ENCODE measurements at places on chromosomes 6 and 20. TPM values are rescaled to one million over a fixed set of nuclear protein-coding genes. Genes with fewer than 3 reads are reported as not detected.

- DNase-seq = no peak
Observed at GRCh38 chr20:32473231-32474008, 111.7 kb downstream of the NOL4L start.

The RIPPLY2 gene
- not detected for total RNA-seq

The THBS2 gene
- total RNA-seq = not detected

DNA sequence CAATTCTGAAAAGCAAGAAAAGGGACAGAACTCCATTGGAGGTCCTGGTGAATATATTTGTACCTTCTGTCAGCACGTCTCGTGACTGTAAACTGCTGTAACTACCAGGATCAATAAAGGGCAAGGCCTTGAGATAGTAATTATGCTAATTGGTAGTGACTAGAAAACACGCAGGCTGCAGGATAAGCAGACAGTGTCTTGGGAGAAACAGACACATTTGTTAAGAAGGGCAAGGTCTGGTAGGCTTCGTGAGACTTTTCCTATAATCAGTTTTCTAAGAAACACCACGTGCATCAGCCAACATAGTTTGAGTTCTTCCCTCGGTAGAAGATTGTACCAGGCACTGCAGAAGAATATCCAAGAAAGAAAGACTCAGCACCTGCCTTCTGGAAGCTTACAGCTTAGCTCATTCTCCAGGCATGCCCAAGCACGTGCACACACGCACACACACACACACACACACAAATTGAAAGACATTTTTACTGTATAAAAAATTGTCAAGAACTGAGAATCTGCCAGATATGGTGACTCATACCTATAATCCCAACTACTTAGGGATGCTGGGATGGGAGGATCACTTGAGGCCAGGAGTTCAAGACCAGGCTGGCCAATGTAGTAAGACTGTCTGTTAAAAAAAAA lies 167.0 kb upstream of the SASH1 start:
- DNase-seq = no peak

DNA sequence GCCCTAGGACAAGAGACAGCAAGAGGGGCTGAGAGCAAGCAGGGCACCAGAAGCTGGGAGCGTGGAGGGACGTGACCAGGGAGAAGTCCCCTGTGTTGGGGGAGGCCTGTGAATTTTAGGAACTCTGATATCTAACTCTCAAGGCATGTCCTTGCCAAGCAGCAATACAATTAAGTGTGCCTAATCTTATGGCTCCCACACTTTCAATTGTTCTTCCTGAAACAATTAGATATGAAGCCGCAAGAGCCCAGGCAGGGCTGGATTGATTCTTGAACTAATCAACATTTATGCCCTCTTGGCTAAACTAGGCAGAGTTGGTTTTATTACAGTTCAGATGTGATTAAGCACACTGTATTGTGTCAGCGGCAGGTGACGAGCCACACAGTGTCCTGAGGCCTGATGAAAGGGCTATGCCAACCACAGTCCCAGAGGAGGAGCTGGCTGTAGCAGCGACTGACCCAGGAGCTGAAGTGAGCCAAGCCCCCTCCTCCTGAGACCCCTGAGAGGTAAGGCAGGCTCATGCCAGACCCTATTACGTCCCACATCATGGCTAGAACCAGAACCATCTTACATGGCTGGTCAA lies 4.2 kb upstream of the MAVS start:
- no peak for DNase-seq

- no peak for DNase-seq
Observed at GRCh38 chr6:65081756-65082155, 625.3 kb downstream of the EYS start.

GRCh38 chr20:47362361-47363219 lies 6.1 kb upstream of the ZMYND8 start:
- DNase-seq = no peak

The ADGRF4 gene
- total RNA-seq = not detected

- no peak for DNase-seq
Observed at GRCh38 chr6:126103993-126104392, 117.7 kb downstream of the TRMT11 start.

DNA sequence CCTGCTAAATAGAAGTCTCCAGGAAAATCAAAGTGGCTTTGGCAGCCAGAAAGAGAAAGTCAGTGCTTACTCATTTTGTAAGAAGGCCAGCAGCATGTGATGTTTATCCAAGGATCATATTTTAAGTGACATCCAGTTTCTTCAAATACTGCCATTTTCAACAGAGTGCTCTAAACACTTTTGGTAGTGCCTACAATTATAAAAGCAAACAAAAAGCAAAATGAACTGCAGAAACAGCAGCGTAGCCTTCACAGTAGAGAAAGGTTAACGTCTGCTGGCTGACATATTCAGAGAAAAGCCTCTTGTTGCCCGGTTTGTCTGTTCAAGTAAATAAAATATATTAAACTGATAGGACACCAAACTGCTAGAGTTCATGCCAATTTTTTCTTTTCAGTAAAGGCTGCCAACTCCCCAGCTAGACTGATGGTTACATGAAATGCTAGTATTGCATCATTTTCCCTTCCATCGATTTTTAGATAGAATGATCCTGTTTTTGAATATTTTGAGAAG lies 705.7 kb upstream of the SLC35B3 start:
- no peak for DNase-seq

DNA sequence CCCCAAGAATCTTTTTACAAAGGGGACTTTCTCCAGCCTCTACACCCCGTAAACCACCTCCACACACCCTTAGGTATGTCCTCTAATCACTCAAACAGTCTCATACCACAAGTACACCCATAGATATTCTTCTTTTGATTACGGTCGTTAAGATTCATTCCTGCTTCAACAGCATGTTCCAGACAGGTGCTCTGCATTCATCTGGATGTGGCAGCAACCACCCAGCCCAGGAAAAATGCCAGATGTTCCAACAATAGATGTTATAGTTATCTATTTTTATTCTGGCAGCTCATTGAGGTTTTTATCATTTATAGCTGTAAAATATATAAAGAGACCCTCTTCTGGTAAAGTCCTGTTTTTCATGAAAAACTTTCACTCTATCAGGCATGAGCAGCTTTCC lies 60.7 kb downstream of the SIM1 start:
- DNase-seq = no peak

The CD109 gene
- 0.25 TPM for total RNA-seq

The OR2J1 gene
- not detected for total RNA-seq

DNA sequence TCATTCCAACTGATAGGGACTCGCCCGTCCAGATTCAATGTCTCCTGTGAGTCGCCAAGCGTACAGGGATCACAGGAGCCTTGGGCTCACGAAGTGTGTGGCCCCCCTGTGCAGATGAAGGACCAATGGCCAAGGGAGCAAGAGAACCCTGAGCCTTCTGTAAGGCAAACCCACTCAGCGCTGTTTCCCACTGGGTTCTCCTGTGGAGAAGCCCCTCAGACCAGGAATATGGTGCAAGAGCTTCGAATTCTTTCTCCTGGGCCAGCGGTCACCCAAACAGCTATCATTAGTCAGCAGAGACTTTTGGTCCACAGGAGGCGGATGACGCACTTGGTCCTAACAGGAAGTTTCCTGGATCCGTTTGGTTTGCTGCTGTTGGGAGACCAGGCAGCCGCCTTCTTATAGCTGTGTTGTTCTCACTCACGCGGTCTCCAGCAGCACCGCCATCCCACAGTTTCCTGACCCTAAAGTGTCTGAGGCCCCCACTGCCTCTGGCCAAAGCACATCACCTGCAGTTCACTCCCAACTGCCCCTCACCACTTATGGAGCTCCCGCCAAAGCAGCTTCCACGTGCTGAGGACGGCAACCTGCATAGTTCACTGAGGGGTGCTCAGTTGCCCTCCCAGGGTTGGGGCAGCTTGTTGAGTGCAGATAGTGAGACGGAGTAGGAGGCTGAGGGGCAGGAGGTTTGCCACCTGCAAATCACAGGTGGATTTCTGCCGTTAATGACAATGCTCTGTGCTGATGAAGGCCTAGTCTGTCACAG lies 268.6 kb downstream of the ERMARD start:
- DNase-seq = no peak

The FILIP1 gene
- 0.06 TPM for total RNA-seq

The DUSP15 gene
- total RNA-seq = not detected

- no peak for DNase-seq
Observed at GRCh38 chr6:95529762-95530161, 47.6 kb upstream of the MANEA start.

DNA sequence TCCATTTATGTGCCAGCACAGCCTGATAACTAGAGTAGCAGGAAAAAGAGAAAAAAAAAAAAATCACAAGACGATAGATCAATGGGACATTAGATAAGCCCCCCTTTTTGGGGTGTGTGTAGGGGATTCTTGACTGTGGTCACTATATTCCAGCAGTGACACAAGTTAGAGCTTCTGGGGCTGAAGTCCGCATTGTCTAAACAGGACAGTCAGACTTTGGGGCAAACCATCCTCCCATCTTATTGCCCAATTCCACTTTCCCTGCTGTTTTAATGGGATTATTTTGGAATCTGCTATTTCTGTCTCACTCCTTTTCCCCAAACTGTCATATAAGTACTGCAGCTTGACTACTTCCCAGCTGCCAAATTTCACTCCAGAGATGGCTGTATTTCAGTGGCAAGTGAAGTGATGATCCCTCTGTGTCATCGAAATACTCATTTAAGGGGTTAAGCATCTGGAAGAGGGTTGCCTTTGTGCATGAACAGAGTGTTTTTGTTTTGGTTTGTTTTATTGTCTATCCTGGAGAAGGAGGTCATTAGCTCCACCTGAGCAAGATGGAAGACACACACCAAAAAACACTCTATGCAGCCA lies 182.5 kb downstream of the ATXN1 start:
- DNase-seq = no peak

The SLC22A16 gene
- not detected for total RNA-seq

GRCh38 chr6:35511562-35511941 lies 1.1 kb downstream of the TULP1 start:
- no peak for DNase-seq

GRCh38 chr6:1606780-1607515 lies 2.8 kb upstream of the FOXC1 start:
- DNase-seq = no peak

GRCh38 chr6:38480036-38480435 lies 159.7 kb downstream of the BTBD9 start:
- DNase-seq = no peak

- no peak for DNase-seq
Observed at GRCh38 chr20:59787538-59787890, 145.9 kb downstream of the SYCP2 start.

GRCh38 chr20:18255526-18255925 lies 32.8 kb upstream of the ZNF133 start:
- DNase-seq = no peak

The BPIFB1 gene
- not detected for total RNA-seq

GRCh38 chr20:10412591-10413408 lies 21.2 kb downstream of the MKKS start:
- no peak for DNase-seq

- DNase-seq = no peak
Observed at GRCh38 chr6:111784433-111784832, 88.8 kb downstream of the FYN start.

GRCh38 chr20:33522256-33522820 lies 32.4 kb downstream of the CBFA2T2 start:
- no peak for DNase-seq

GRCh38 chr20:51400051-51400926 lies 142.2 kb downstream of the NFATC2 start:
- peak; percentile 60 for DNase-seq

GRCh38 chr6:37665304-37665703 lies 32.4 kb downstream of the MDGA1 start:
- DNase-seq = no peak

DNA sequence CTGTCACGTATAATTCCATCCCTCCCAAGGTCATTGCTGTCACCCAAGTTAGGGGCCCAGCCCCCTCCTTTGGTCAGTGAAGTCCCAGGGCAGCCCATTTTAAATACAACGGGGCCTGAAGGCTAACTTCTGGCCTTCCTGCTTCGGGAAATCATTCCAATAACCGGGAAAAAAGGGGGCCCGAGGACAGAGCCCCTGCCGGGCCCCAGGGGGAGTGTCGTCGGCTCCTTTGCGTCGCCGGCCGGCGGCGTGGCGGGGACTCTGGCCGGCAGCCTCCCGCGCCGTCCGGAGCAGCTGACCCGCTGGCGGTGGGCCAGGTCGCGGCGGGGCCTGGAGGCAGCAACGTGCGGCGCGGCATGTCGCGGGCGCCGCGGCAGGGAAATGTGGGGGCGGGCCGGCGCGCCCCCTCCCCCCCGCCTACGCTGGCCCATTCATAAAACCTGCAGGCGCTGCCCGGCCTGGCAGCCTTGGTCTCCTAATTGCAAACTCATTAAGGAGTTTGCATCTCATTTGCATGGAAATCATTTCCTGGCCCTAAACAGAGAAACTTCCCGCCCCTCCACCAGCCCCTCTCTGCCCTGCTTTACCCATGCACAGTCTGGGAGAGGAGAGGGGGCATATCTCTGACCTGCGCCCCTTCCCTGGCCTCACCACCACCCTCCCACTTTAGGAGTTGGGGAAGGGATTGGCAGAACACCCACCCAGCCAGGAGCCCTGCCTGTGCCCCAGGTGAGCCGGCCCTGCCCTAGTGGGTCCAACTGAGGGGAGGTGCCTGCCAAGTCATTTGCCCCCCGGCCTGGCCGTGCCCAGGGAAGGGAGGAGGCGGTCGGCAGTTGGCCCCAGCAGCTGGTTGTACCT lies 50.7 kb downstream of the MRPL14 start:
- DNase-seq = no peak

DNA sequence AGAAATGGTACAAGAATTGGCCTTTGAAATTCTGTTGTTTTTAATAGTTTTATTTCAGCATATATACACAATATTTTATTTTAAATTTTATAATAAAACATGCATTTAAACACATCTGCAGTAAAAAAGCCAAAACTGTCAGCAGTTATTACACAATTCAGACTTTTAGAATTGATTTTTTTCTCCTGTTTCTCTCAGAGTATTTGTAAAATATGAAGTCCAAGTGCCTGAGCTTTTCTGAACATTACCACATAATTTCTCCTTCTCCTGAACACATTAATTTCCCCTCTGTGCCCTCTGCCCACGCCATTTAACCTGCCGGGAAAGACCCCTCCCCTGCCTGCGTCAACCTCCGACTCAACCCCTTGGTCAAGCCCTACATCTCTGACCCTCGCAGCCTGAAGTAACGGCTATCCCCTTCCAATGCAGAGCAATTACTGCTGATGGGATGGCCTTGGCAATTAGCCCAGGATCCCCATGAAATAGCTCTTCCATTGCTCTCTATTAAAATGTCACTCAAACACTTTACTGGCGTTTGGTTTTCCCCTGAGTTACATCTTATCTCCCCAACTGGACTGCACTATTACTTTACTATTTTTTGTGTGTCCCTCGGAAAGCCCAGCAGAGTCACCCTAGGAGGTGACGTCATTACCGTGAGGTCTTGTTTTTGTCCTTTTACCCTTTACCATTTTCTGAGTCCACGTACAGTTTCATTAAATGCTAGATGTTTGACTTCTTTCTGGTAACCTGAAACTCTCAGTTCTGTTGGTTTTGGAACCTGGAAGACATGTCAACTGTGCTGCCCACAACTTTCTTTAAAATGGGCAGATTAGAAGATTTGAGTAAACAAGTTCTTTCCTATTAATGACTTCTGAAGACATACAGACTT lies 146.7 kb upstream of the TAB2 start:
- no peak for DNase-seq

DNA sequence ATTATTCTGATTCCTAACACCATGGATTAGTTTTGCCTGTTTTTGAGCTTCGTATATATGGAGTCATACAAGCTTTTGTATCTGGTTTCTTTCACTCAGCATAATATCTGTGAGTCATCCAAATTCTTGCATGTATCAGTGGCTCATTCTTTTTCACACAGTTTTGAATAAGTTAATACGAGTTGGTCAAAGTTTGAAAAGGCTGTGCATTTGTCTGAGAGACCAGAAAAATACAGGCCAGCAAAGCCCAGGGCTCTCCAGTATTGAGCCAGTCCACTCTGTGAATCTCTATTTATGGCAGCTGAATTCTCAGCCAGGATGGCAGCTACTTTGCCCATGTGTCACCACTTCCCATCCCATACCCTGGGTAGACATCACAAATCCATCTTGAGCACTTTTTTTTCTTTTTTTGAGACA lies 7.2 kb upstream of the CHMP4B start:
- no peak for DNase-seq
